Fibroblast of skin of left biceps (primary cell): ENCODE measurements at places on chromosomes 4 and X.

- DNase-seq, result no peak
These were observed 25.1 kb downstream of the NDST3 start for GRCh38 chr4:118059397-118059796.

DNA sequence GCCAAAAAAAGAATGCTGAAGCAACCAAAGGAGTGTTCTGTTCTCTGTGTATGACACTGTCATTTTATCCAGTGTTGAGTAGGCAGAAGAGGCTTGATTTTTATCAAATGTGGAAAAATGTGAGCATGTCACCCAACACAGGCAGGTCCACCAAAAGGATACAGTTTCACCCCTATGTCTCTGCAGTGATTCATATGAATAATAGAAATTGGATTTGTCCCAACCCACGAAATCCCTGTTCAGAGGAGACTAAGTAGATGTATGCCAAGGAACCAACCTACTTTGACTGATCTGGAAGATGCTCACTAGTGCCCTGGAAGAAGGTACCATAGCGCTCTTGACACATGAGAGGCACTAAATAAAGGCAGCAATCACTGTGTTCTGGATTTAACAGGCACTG lies 72.5 kb downstream of the FGF13 start:
- no peak for DNase-seq

- DNase-seq, result no peak
These were observed 49.0 kb downstream of the NIPAL1 start for GRCh38 chr4:48065587-48066052.

DNA sequence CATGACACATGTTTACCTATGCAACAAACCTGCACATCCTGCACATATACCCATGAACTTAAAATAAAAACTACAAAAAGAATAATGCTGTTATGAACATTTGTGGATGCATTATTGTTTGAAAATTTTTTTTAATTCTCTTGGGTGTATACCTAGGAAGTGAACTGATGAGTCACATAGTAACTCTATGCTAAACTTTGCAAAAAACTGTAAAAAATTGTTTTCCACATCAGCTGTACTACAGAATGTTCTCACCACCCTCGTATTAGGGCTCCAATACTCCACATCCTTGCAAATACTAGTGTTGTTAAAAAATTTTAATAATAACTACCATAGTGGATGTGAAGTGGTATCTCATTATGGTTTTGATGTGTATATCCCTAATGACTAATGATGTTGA lies 33.3 kb upstream of the ZNF280C start:
- no peak for DNase-seq

DNA sequence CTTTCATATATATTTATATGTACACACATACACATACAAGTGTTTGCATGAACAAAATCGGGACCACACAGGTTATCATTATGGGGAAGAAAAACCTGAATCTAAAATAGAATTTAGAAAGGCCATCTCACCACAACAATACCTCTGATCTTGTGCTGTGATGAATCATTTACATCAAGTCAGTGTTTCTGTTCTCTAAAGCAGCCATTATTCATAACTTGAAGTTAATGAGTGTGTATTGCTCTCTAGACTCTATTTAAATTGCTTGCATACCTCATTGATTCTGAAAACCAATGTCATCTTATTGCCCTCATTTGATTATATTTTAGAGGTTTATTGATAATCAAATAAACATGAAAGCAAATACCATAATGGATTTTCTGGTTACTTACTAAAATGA lies 71.6 kb downstream of the FAM114A1 start:
- DNase-seq, result no peak

GRCh38 chr4:53886090-53886489 lies 178.3 kb downstream of the CHIC2 start:
- DNase-seq, result no peak

DNA sequence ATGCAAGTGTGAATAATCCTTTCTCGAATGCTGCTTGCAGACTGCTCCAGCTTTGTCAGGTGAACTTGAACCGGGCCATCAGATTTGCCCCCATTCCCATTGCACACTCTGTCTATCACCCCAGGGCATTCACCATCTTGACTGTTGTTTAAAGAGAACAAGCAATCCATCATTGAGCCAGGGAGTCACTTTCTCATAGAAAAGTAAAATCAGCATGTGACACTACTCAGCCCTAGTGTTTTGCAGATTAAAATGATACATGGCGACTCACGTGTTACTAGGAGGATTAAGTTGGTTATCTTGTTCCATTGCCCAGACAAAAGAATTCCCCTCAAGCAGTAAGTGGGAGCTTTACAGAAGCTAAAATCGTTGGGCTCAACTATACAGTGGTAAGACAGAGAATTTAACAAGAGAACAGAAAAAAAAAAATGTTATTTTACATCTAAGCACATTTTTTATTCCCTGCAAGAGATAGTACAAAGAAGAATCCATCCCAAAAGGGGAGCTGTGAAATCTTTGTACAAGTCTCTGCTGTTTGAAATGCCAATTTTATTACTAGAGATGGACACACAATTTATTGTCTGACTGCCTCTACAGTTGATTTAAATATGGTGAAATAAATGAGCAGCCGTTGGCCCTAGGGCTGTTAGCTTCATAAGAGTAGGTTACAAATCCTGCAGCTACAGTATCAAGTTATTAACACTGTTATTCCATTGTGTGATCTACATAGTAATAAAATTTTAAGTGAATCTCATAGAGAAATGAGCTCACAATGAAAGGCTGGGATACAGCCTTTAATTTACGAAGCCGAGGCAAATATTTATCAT lies 67.5 kb downstream of the NEUROG2 start:
- no peak for DNase-seq

DNA sequence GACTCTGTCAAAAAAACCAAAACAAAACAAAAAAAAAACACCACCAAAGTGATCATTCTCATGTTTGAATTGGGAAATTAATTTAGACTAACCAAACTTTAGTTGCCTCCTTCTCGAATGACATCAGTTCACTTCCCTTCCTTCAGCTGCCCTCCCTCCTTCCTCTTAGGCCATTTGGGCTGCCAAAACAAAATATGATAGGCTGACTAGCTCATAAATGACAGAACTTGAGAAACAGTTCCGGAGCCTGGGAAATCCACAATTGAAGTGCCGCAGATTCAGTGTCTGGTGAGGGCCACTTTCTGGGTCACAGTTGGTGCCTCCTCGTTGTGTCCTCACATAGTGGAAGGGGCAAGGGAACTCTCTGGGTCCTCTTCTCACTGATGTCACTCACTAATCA lies 16.1 kb upstream of the WAS start:
- no peak for DNase-seq

- DNase-seq, result no peak
These were observed 406.5 kb downstream of the RPA4 start for GRCh38 chrX:97290199-97290598.

DNA sequence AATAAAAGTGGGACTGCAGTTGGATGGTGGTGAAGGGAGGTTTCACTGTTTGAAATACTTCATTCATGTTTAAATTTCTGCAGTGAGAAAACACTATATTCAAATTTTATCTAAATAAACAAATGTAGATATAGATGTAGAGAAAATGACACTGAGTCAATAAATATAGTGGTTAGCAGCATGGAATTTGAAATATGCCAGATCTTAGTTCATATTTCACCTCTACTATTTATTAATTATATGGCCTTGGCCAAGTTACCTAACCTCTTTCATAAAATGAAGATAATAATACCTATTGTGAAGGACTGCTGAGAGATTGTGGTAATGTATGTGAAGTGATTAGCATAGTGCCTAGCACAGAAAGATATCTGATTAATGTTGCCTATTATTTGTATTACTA lies 70.5 kb downstream of the AGTR2 start:
- no peak for DNase-seq

- DNase-seq, result no peak
These were observed 19.1 kb upstream of the SPINK2 start for GRCh38 chr4:56840559-56840958.

GRCh38 chr4:174263445-174263736 lies 20.1 kb downstream of the FBXO8 start:
- DNase-seq, result no peak

- DNase-seq, result no peak
These were observed 195.8 kb downstream of the CLCN4 start for GRCh38 chrX:10352536-10352935.

DNA sequence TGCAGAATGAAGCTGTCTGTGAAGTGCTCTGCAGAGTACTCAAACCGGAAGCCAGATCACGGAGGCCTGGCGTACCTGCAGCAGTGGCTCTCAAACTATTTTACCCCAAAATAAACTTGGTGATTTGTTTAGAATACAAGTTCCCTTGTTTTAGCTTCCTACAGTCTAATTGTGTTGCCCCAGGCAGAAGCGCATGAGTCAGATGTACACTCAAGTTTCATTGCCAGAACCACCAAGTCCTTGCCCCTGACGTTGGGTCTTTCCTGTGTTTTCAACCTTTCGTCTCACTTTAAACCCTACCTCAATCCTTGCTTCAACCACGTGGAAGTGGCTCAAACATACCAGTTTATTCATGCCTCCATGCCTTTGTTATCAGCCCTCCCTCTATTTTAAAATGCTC lies 66.2 kb upstream of the SLC7A11 start:
- no peak for DNase-seq

GRCh38 chr4:185020863-185021761 lies 2.8 kb downstream of the HELT start:
- no peak for DNase-seq

- no peak for DNase-seq
These were observed 490.2 kb upstream of the BOD1L1 start for GRCh38 chr4:14117575-14118238.

DNA sequence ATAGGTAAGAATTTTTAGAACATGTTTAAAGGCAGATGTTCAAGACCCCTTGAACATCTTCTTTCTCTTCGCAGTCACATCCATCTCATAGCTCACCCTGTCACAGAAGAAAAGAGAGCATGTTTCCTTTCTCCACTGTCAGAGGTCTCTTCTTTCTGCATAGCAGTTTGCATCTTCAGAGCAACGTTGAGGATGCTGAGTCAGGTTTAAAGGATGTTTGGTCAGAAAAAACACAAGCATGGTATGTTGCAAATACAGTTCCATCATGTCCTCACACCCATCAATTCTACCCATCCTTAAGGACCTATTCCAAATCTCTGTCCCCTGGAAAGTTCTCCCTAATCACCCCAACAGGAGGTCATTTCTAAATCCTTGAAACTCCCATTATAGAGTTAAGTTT lies 84.8 kb downstream of the STOX2 start:
- no peak for DNase-seq

DNA sequence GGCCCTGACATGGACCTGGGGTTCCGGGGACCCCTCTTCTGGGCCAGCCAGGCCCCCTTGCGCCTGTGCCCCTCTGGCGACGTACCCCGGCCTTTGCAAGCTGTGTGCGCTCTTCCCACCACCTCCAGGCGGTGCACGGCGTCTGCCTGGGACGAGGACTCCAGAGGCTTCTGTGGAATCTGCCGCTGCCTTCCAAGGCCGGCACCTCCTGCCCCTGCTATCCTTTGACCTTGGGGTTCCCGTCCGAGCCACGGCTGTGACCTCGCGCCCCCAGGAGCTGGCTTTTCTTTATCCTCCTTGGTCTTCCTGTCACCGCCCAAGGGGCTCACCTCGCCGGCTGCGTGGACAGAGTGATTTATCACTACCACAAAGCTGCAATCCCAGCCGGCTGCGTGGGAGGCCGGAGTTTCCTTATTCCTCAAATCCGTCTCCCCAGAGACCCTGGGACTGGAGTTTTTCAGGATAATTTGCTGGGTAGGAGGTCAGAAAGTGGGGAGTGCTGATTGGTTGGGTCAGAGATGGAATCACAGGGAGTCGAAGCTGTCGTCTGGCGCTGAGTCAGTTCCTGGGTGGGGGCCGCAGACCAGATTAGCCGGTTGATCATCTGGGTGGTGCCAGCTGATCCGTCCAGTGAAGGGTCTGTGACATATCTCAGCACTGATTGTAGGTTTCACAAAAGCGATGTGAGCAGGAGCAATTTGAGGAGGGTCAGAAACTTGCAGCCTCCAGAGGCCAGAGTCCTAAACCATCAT lies 19.8 kb upstream of the PLCXD1 start:
- DNase-seq, result no peak

DNA sequence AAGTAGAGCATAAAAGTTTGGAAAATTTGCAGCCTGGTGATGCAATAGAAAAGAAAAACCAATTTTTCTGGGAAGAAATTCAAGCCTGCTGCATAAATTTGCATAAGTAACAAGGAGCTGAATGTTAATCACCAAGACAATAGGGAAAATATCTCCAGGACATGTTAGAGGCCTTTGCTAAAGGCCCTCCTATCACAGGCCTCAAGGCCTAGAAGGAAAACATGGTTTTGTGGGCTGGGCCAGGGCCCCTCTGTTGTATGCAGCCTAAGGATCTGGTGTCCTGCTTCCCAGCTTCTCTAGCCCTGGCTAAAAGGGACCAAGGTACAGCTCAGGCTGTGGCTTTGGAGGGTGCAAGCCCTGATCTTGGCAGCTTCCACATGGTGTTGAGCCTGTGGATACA lies 6.2 kb upstream of the RTL3 start:
- DNase-seq, result no peak

DNA sequence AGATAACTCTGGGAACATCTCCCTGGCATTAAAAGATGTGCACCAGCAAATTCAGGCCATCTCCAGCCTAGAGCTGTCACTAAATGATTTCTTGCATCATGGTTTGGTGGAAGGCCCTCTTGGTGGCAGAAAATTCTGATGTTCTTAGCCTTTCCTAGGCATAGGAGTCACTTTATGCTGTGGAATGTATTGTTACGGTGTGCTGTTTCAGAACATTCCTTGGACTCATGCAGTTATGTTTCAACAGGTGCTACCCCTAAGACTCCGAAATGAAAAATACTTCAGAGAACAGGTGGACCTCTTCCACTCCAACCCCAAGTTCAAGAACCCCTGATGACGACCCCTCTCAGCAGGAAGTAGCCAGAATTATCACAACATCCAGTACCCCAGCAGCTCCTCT lies 20.3 kb upstream of the PAPSS1 start:
- no peak for DNase-seq

DNA sequence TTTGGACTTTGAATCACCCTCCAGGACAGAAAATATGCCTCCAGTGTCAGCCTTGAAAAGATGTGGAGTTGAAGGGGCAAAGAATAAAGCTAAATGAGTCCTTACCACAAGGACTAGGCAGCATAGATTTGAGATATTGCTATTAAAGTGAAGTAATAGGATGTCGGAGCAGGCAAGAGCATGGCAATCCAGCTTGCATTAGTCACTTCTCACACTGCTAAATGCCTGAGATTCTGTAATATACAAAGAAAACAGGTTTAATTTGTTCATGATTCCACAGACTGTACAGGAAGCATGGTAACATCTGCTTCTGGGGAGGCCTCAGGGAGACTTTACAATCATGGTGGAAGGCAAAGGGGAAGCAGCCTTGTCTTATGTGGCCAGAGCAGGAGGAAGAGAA lies 109.8 kb upstream of the PCDH7 start:
- DNase-seq, result no peak

DNA sequence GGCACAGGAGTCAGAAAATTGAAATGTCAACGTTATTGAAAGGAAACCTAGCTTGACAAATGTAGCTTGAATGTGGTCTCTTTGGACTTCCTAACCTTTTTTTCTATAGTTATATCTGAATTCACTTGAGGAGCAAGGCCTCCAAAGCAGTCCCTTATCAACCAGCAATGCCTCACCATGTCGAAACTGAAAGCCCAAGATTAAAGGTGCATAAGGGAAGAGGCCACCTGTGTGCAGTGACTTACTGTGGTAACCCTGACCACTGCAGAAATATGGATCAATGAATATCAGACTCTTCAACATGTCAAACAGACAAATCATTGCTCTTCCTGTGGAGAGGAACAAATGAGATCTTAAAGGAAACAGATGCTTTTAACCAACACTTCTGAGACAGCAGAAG lies 95.0 kb upstream of the GIMD1 start:
- DNase-seq, result no peak
